Fibroblast of lung (primary cell): ENCODE measurements at places on chromosomes 16 and 17. TPM values are rescaled to one million over a fixed set of nuclear protein-coding genes. Genes with fewer than 3 reads are reported as not detected.

DNA sequence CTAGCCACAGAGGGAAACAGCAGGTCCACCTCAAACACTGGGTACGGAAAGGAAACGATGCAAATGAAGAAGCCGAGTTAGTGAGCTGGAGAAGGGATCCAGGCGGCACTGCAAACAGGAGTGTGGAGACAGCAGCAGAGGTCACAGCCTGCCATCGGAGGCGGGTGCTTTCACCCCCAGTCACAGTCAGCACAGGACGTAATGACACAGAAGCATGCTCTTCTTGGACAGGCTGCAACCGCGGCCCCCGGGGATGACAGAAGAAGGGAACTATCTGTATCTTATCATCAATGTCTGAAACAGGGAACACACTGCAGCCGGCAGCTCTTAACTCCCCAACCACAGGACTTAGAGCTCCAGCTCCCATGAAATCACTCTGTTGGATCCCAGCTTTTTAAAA is 16.1 kb upstream of the SLC38A8 start:
- H3K36me3 ChIP-seq: peaks cover 15% of the 10 kb centered on the region
- no peaks in the 10 kb centered on the region for H3K27me3 ChIP-seq
- H3K27ac ChIP-seq: no peak overlapping the region
- DNase-seq: no peak
- H3K4me3 ChIP-seq: no peak overlapping the region

DNA sequence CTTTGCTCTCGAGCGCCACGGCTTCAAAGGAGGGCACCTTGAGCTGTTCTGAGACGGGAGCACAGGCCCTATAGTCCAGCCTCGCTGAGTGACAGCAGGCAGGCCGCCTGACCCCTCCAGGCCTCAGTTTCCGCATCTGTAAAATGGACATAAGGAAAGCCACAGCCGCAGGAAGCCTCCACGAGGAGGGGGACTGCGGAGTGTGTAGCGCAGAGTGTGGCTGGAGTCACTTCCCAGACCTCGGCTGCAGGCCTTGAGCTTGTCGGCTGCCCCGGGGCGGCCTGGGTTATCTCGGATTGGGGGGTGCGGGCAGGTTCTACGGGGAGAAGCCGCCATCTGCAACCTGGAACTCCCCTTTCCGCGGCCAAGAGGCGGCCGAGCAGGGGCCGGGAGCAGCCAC is 40.8 kb downstream of the ZFPM1 start:
- H3K4me1 ChIP-seq: no peaks in the 10 kb centered on the region
- no peak for DNase-seq
- H3K4me3 ChIP-seq: no peak overlapping the region
- H3K36me3 ChIP-seq: no peaks in the 10 kb centered on the region

- peaks cover 67% of the 10 kb centered on the region for H3K4me1 ChIP-seq
- H3K27me3 ChIP-seq: no peaks in the 10 kb centered on the region
- DNase-seq: no peak
- peak overlapping the region; percentile 75 for H3K27ac ChIP-seq
- peaks cover 1% of the 10 kb centered on the region for H3K36me3 ChIP-seq
These were observed 122.8 kb downstream of the SMG6 start for GRCh38 chr17:2180768-2181167.

ZSCAN10 gene
- not detected in 2 replicates for total RNA-seq
